ENCODE measurements at places on chromosomes 1 and 21. TPM values are rescaled to one million over a fixed set of nuclear protein-coding genes. Genes with fewer than 3 reads are reported as not detected.

IFNAR1 gene
- total RNA-seq: 20.9 TPM

DNA sequence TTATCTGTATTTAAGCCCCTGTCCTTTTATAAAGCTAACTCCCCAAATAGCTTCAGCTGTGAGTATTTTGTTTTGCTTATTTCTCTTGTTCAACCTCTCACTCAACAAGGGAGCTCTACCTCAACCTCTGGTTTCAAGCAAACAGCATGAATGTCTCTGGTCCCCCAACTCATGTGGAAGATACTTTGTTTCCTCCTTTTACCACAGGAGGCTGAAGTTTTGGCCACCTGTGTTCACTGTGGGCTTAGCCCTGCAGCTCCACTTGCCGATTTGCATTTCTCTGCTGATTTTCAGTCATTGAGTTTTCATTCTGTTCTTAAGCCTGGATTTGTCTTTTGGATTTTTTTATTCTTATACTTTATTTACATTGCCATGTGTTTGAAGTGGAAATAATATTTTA is 613.1 kb downstream of the USP25 start:
- DNase-seq: no peak

CNR2 gene
- total RNA-seq: not detected

OMA1 gene
- 10.1 TPM for total RNA-seq

- DNase-seq: peak; percentile 99
Measured at GRCh38 chr1:233113009-233113879, 162.8 kb downstream of the NTPCR start.

G0S2 gene
- 164 TPM for total RNA-seq

GRCh38 chr1:235275836-235276235 is 52.1 kb downstream of the ARID4B start:
- DNase-seq: no peak

- no peak for DNase-seq
Measured at GRCh38 chr1:244796719-244797406, 38.6 kb upstream of the COX20 start.

- DNase-seq: no peak
Measured at GRCh38 chr1:90836345-90836679, 119.2 kb upstream of the BARHL2 start.

GRCh38 chr21:33991133-33991532 is 75.5 kb upstream of the ATP5PO start:
- no peak for DNase-seq

- no peak for DNase-seq
Measured at GRCh38 chr1:31412732-31413404, at the start of gene SERINC2. SERINC2 (plus strand) TSS chr1:31413213; CDS start chr1:31413266, 53 bp downstream.

DNA sequence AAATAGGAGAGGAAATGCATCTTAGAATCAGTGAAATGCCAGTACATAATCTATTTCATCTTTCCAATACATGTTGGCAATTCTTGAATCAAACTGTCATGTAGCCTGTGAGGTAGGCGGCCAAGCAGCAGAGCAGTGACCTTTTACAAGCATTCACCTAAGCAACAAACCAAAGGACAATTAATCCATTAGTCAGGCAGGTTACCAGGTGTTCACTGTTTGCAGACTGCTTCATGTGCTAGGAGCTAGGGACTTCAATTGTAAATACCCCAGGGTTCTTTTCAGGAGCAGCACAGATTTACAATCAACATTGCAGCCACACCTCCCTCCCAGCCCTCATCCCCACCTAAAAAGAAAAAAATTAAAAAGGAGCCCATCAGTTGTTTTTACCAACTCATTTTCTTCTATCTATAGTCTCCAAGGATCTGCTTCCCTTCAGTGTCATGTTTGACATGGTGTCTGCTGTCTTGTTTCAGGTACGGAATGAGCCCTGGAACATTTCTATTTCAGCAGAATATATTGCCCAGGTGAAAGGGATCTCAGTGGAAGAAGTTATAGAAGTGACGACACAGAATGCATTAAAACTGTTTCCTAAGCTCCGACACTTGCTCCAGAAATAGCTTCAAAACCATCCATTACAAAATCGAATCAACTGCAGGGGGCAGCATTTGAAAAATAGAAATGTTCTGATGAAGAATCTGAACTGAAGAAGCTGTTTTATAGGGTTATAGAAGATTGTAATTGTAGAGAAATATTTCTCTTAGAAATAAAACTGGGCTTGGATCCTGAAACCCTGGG is 23.0 kb downstream of the TATDN3 start:
- no peak for DNase-seq

GRCh38 chr1:61124696-61125095 is 42.3 kb downstream of the NFIA start:
- no peak for DNase-seq

DNA sequence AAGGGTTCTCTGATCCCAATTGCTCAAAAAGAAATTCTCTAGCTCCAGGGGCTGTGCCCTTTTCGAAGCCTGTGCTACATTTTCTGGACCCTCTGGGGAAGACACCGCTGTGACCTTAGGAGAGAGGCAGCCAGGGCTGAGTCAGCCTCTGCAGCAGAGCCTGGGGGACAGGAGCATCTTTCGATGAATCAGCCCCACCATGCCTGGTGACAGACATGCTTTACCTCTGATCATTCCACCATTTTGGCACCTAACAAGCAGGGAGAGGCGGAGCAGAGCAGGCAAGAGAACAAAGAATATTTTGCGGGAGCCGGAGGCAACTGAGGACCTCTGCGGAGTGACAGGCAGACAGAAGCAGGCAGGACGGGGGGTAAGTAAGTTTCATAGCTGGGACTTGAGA is 84.9 kb downstream of the VWA5B1 start:
- DNase-seq: no peak

DRAXIN gene
- 4.5 TPM for total RNA-seq

DNA sequence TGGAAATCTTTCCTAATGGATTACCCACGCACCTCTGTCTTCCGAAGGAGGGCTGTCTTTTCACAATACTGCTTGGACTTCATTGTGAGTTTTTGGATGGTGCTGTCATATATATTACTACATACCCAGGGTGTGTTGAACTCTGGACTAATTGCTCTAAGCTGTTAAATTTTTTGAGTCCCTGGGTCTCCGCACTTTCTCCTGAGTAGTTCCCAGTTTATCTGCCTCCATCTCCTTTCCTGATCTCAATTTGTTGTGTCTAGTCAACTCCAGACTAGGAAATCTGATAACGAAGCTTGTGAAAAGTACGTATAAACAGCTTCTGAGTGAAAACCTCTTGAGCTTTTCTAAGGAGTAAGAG is 211.1 kb downstream of the ROR1 start:
- no peak for DNase-seq

FCRL4 gene
- not detected for total RNA-seq

All from kidney epithelial cell (primary cell).